CD8-positive, alpha-beta T cell (primary cell): ENCODE measurements at places on chromosomes 12 and 14.

- no peak for DNase-seq
Observed at GRCh38 chr14:95117937-95118721, 39.2 kb downstream of the DICER1 start.

- no peak for DNase-seq
Observed at GRCh38 chr14:90467501-90467900, 70.7 kb downstream of the CALM1 start.

- no peak for DNase-seq
Observed at GRCh38 chr12:87332987-87333726, 696.0 kb downstream of the C12orf50 start.

- no peak for DNase-seq
Observed at GRCh38 chr14:99326041-99326710, 54.2 kb upstream of the BCL11B start.

DNA sequence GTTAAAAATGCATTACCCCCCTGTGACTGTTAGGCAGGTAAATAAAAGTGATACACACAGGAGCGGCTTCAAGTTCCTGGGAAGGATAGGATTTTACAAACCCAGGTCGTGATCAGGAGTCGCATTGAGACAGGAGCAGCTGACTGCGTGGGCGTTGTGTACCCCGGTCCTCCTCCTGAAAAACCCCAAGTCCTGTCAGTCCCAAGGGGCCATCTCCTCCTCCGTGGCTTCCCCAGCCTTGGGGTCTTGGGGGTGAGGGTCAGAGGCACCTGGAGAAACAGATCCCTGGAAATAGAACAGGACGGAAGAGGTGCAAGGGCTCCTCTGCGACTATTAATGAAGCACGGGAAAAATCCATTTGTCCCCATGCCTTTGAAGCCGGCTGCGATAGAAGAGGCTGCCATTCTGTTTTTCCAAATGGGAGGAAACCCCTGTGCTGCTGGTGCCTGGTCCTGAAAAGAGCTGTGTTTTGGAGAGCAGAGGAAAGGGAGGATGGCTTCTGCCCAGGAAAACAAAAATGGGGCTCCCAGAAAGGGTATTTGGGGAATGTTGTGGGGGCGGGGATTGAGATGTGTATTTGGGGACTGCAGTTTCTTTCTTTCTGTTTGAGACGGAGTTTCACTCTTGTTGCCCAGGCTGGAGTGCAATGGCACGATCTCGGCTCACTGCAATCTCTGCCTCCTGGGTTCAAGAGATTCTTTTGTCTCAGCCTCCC, 143.1 kb downstream of the ZNF664 start:
- DNase-seq, result no peak

- no peak for DNase-seq
Observed at GRCh38 chr14:105951399-105951798, 425.0 kb downstream of the TMEM121 start.

DNA sequence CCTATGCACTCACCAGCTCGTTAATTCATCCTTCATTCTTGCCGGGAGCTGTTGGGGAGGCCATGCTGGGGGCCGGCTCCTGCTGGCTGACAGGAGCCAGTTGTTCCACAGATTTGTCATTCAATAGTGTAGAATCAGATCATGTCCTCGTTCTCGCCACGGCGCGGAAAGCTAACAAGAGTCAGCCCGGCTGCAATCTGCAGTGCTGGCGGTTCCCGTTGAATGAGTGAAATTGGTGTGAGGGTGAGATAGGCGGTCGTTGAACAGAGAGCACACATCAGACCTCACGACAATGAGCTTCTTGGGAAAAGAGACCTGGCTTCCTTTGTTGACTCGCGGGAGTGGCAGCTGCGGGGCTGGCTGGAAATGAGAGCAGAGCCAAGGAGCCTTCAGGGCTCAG, 57.5 kb downstream of the KIF26A start:
- DNase-seq, result no peak

GRCh38 chr12:101174541-101174940, 35.5 kb downstream of the SLC5A8 start:
- DNase-seq, result no peak

GRCh38 chr14:66975251-66975650, 214.0 kb upstream of the GARIN2 start:
- no peak for DNase-seq

DNA sequence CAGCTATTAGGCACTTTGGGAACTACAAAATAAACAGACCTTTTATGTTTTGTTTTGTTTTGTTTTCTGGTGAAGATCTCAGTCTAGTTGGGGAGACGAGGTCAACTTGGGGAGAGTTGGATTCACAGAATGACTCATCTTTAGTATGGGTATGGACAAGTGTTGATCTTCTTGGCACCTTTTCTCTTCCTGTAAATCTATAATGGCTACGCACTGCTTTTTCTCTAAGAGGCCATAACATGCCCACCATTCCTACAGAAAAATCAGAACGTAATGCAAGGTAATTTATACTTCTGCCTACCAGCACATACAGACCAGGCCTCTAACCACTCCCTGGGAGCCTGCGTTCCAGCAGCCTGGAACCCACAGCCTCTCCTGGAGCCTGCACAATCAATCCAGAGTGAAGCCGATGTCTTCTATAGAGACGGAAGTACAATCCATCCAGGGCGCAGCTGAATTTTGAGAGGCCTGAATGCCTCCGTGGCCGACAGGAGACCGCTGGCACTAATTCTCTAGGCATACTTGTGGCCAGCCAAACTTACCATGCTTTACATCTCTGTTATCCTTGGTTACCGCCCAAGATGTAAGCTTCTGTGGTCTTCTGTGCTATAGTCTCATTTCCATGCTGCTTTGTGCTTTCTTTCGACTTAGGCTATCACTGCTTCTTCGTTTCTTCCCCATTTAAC, 717 bp downstream of the PPHLN1 start:
- DNase-seq, result peak; percentile 11

- DNase-seq, result no peak
Observed at GRCh38 chr14:42778984-42779383, 1172.3 kb downstream of the LRFN5 start.

DNA sequence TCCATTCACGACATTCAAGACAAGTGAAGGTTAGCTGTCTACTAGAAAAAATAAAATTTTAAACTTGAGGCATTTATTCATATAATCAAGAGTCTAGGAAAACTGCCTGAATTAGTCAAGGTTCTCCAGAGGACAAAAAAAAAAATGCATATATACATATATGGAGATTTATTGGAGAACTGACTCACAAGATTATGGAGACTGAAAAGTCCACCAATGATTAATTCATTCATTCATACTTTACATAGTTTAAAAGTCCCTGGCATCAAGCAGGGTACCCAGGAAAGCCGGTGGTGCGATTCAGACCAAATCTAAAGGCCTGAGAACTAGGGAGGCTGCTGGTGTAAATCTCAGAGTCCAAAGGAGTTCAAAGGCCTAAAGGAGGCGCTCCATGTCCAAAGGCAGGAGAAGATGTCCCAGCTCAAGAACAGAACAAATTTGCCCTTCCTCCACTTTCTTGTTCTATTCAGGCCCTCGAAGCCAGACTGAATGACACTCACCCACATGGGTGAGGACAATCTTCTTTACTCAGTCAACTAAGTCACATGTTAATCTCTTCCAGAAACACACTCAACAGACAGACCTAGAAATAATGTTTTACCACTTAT, 64.3 kb downstream of the ANKS1B start:
- DNase-seq, result no peak

DNA sequence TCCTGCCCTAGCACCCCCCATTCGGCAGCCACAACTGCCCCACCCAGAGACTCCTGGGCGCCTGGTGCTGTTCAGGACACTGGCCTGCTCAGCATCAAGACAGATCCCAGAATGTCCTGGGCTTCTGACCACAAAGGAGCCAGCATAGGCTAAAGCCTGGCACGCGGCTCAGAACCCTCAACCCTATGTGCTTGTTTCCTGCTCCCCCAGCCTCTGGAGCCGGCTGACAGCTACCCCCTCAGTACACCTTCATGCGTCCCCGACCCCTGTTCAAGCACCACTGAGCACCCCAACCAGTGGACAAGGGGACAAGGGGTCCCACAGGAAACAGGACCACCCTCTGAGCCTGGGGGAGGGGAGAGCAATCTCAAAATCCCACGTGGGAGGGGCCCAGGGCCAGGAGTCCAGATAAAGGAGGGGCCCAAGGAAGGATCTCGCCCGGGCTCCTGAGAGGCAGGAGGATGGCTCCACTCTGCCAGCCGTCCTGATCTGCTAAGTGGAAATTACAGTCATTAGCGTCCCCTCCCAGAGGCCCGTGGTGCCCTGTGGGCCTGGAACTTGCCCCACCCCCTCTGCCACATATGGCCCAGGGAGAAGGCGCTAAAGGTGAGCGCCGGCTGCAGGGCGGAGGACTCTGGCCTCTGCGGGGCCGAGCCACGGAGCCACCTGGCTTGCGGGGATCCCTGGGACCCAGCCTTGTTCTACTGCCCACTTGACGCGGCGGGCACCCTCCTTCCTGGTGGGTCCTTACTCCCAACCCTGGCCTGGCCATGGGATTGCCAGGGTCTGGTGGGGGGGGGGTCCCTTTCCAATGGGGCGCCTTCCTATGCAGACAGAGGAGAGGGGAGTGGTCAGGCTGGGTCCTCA, 27.2 kb upstream of the GPR132 start:
- no peak for DNase-seq

- DNase-seq, result no peak
Observed at GRCh38 chr12:59603754-59604153, 7.9 kb downstream of the SLC16A7 start.
